Stimulated activated CD4-positive, alpha-beta T cell treated with anti-CD3 and anti-CD28 coated beads, TNF-alpha, amount 100 ng/mL, for 1 hour (primary cell): ENCODE measurements at places on chromosomes 12 and 14.

- DNase-seq, result no peak
Measured at GRCh38 chr14:105844047-105844630, 317.8 kb downstream of the TMEM121 start.

DNA sequence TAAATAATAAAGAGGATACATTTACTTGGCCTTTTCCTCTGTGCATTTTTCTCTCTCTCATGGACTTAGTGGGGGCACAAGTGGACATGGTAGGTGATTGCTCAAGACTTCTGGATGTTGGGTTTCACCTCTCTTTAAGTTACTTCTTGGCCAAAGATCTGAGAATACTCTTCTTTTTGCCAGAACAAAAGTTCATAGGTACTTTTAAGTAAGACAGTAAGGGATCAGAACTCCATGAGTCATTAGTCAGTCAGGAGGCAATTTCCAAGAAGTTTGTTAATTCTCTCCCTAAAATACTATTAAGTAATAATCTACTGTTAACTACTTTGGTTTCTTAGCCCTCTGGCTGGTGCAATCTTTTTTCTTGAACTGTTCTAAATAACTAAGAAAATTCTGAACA lies 84.2 kb downstream of the GRIP1 start:
- DNase-seq, result no peak

DNA sequence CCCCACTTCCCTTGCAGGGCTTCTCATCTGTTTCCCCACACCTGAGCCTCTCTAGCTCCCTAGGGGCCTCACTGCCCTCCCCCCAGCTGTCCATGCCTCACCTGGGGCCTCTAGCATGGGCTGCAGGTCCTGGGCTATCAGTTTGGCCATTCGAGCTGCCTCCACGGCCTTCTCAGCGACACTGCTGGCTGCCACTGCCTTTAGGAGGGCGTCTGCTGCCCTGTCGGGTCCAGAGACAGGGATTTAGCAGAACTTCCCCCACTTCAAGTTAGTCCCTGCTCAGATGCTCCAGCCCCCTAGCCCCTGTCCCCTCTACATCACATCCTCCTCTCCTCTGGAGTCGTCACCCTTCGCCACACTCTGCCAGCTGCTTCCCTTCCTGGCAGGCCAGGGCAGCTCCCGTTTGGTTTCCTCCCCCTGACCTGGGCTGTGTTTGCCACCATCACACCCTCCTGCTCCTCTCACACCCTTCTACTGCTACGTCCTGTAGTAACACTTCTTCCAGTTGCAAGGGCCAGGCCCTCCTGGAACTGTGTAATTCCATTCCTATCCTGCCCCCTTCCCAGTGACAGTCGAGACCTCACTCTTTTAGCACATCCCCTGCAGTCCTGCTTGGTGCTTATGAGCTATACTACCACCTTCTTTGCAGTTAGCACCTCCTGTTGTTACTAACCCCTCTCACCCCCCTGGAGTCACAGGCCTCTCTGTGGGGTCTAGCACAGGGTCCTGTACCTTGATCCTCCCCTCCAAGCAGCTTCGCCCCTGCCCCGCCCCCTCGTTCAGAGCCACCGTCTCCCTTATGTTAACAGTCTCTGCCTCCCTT lies 4.3 kb upstream of the AP1G2 start:
- DNase-seq, result no peak

GRCh38 chr14:77485256-77485655 lies 13.4 kb downstream of the ISM2 start:
- no peak for DNase-seq

GRCh38 chr14:91255026-91255695 lies 10.7 kb upstream of the GPR68 start:
- DNase-seq, result no peak

GRCh38 chr12:22598763-22599161 lies 26.2 kb upstream of the ETNK1 start:
- no peak for DNase-seq

DNA sequence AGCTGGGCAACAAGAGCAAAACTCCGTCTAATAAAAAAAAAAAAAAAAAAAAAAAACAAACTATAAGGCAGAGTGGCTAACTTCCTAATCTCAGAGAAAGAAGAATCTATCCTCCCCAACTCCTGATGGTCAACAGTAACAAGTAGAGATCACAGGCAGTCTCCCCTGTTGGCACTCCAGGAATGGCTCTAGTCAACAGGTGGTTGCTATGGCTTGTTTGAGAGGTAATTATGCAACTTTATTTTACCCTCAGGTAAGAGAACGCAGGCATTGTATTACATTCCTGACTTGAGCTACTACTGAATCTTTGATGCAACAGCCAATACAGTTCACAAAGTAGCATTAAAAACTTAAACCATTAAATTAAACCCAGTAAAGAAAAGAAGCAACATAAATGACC lies 180.3 kb downstream of the DICER1 start:
- DNase-seq, result no peak
